Stimulated activated CD4-positive, alpha-beta T cell treated with anti-CD3 and anti-CD28 coated beads, Interleukin-4, amount 100 ng/mL, for 4 hours (primary cell): ENCODE measurements at places on chromosomes 16 and 17.

- no peak for DNase-seq
Measured at GRCh38 chr16:56864960-56865359, at the start of gene SLC12A3. SLC12A3 (plus strand) TSS chr16:56865207; CDS start chr16:56865236, 29 bp downstream.

DNA sequence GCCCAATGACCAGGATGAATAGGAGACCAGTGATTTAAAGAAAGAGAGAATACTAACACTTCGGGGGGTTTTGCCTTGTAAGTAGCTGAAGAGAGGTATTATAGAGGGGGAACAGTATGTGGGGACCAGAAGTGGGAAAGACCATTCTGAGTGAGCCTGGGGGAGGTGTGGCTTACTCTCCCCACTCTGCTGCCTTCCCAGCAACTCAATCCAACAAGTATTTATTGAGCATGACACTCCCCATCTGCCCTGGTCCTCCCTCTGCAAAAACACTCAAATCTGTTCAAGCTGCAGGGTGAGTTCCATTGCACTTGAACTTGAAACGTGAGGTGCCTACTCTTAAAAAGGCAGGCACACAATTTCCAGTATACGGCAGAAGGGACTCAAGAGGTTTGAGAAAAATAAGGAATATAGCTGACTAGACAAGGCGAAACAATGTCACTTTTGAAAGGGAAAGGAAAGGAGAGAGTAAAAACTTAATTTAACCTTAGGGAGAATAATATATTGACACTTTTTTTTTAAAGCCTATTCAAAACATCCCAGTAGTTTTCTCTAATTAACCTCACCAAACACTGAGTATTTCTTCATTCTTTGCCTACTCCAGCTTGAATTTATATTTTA lies 8.2 kb downstream of the FAM117A start:
- no peak for DNase-seq

DNA sequence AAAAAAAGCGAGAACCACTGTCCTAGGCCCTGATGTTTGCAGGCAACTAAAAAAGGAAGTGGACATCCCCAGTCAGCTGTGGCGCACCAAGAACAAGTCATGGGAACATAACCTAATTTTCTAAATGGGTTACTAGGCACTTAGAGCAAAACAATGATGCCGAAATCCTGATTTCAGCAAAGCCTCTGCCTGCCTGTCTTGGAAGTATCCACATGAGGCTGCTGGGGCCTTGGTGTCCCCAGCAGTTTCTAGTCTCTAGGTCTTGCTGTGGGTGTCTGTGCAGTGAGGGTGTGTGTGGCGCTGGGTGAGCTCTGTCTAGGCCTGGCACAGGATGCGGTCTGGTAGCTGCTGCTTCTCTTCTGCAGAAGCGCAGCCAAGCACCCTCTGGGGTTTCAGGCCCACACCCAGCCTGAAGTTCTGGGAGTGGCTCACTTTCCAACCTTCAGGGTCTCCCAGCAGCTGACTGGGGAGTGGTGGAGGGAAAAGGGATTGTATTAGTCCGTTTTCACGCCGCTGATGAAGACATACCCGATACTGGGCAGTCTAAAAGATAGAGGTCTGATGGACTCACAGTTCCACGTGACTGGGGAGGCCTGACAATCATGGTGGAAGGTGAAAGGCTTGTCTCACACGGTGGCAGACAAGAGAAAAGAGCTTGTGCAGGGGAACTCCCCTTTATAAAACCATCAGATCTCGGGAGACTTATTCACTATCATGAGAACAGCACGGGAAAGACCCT lies 21.1 kb downstream of the STH start:
- DNase-seq, result peak; percentile 51

- DNase-seq, result no peak
Measured at GRCh38 chr17:14730821-14731220, 429.9 kb downstream of the HS3ST3B1 start.

GRCh38 chr17:49925921-49926320 lies 43.1 kb upstream of the DLX4 start:
- DNase-seq, result no peak

- no peak for DNase-seq
Measured at GRCh38 chr17:19249681-19250080, 12.5 kb downstream of the EPN2 start.

DNA sequence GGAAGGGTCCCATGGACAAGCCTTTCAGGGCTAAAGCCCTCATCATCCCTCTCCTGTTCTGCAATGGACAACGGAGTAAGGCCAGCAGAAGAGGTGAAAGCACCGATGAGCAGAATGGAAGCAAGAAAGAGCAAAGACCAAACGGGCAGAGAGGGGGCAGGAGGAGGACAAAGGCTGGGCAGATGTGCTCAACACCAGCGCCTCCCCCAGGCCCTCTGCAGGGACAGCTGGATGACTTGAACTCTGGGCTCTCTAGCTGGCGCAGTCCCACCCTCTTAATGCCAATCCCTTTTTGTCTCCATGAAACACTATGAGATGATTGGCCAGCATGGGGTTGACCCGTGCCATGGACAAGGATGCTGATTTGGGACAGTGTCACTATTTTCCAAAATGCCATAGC lies 22.0 kb downstream of the ACLY start:
- no peak for DNase-seq

- DNase-seq, result peak; percentile 16
Measured at GRCh38 chr17:42340691-42341127, 47.5 kb downstream of the STAT3 start.

GRCh38 chr16:86651823-86652222 lies 73.5 kb downstream of the FOXL1 start:
- no peak for DNase-seq

- DNase-seq, result no peak
Measured at GRCh38 chr17:65109543-65109942, 27.6 kb upstream of the RGS9 start.

- DNase-seq, result no peak
Measured at GRCh38 chr16:56972403-56973293, 10.9 kb downstream of the CETP start.

- DNase-seq, result no peak
Measured at GRCh38 chr17:79242873-79243602, 168.4 kb downstream of the ENGASE start.

GRCh38 chr17:17350491-17351355 lies 47.5 kb downstream of the NT5M start:
- no peak for DNase-seq

GRCh38 chr17:62703261-62703775 lies 75.8 kb downstream of the MRC2 start:
- no peak for DNase-seq

DNA sequence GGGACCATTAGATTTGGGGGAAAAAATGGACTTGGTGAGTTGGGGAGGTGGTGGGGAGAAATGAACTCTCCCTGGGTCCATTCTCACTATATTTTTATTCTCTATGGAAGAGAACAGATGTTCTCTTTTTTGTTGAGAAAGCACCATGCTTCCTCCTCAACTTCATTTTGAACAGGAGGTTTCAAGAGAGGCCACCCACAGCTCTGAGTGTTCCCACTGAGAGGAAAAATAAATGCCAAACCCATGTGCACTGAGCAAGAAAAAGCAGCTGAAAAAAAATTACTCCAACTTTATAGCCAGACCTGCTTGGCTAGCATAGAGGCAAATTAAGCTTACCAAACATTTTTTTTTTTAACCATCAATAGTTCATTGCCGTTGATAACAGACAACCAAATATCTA lies 883.6 kb downstream of the KCNJ2 start:
- DNase-seq, result no peak

DNA sequence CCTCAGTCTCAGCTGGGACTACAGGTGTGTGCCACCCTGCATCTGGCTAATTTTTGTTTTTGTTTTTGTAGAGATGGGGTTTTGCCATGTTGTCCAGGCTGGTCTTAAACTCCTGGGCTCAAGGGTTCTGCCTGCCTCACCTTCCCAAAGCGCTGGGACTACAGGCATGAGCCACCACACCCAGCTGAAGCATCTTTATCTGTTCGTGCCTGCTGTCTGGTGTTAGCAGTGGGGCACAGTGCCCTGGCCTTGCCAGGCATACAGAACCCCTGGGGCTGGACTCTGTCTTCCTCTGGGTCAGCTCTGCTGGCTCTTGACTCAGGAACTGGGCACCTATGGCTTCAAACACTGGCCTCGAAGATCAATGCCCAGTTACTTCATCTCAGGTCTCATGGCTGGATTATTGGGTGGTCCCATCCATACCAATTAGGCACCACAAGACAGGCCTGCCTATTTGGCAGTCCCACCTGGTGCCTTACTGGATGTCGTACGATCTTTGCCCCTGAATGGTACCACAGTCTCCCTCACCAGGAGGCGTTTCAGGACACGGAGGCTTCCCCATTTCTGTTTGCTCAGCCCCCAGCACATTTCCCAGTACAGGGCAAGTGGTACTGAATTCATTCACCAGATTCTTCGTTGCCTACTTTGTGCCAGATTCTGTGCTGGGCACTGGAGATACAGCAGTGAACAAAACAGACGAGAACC lies 99.3 kb downstream of the RAB11FIP4 start:
- DNase-seq, result no peak

- no peak for DNase-seq
Measured at GRCh38 chr17:9519583-9520272, 55.9 kb downstream of the STX8 start.

- no peak for DNase-seq
Measured at GRCh38 chr16:62638964-62639870, 603.0 kb upstream of the CDH8 start.

DNA sequence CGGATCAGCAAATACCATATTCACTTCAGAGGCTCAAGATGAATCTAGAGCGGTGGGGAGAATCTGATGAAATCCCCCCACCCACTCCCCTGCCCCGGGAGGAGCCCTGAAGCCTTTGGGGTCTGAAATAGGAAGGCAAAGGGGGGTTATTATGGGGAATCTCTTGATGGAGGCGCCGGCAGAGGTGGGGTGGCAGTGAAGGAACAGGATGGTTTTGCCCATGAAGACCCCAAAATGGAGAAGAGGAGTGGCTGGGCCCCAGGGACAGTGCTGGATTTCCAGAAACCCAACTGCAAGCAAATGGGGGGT lies 637 bp downstream of the WNT3 start:
- no peak for DNase-seq

GRCh38 chr17:49875685-49876084 lies 27.8 kb upstream of the TAC4 start:
- DNase-seq, result no peak

GRCh38 chr17:43722870-43723665 lies 35.5 kb downstream of the SOST start:
- DNase-seq, result no peak

DNA sequence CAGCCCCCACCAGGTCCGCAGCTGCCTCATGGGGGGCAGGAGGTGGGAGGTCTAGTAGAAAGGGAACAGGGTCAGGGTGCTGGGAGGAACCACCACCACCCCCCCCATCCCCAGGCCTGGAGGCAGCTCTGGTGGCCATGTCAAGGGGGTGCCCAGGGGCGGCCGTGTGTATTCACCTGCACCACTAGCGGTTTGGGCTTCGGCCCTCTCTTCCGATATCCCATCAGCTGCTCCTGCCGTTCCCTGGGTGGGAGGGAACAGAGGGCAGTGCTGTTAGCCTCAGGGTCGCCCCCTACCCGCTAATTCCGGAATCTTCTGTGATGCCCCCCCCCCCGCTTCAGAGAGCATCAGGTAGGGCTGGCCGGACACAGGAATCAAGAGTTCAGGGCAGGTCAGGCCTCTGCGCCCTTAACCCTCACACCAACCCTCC lies 3.8 kb downstream of the CBX4 start:
- no peak for DNase-seq

DNA sequence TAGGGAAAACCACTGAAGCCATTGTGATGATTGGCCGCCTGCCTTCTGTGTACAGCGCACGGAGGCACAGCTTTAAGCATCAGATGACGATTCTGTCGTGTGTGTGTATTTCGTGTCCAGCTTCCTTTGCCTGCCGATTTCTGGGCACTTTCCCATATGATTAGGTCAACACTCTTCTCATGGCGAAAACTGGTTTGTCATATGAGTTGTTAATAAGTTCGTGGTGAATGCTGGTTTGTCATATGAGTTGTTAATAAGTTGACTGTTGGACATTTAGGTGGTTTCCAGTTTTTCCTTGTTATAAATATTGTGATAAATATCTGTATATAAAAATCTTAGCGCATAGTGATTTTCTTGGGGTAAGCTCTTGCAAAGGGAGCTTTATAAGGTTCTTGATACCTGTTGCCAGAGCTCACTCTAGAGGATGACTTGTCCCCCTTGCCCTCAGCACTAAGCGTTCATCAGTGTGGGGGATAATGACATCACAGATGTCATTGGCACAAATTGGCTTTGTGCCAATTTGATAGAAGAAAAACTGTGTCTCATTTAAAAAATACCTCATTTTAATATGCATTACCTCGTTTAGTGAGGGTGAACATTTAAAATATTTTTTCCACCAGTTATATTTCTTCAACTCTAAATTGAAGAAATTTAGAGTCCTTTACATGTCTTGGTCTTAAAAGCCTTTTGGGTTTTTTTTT lies 40.0 kb downstream of the PGS1 start:
- DNase-seq, result no peak

GRCh38 chr17:6456321-6456720 lies 12.1 kb downstream of the PIMREG start:
- DNase-seq, result no peak

- DNase-seq, result no peak
Measured at GRCh38 chr16:81607805-81608522, 163.4 kb downstream of the CMIP start.

GRCh38 chr17:29617125-29617480 lies 5.6 kb downstream of the CORO6 start:
- peak; percentile 91 for DNase-seq

DNA sequence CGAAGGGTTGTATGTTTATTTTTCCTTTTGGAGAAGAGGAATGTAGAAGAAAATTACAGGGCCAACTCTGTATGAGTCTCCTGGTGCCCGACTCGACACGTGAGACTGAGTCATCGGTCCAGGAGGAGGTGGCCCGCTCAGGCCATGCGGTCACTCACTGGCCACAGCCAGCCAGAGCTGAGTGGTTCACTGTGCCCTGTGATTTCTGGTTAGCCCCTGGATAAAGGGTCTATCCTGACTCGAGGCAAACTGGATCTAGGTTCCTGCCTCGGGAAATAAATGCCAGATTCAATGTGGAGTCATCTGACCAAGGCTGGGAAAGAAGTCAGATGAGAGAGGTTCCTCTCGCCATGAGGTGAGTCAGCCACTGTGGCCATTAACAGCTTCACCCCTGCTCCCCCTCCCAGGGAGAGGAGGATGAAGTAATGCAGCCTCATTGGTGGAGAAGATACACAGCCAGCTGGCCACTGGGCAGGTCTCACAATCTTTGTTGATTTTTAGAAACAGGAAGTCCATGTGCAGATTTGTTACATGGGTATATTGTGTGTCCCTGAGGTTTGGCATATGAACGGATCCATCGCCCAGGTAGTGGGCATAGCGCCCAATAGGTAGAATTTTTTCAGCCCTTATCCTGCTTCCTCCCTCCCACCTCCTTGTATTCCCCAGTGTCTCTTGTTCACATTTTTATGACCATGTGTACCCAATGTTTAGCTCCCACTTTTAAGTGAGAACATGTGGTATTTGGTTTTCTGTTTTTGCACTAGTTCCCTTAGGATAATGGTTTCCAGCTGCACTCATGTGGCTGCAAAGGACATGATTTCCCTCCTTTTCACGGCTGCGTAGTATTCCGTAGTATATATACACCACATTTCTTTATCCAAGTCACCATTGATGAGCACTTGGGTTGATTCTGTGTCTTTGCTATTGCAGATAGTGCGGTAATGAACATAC lies 21.7 kb upstream of the USP36 start:
- no peak for DNase-seq

DNA sequence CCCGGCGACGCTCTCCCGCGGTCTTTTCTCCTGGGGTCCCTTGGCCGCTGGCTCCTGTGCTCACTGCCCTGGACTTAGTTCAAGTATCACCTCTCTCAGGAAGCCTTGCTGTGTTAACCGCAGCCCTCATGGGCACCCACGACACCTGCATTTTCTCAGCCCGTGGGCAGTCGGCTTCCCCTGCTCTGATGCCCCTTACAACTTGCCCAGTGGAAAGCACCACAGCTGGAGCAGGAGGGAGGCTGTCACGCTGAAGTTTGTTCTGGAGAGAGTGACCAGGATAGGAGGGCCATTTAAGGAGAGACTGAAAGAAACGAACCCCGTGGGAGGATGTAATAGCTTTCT lies 395 bp downstream of the STXBP4 start:
- peak; percentile 25 for DNase-seq
